WTC11 (cell line): ENCODE measurements at places on chromosomes 12 and 14. TPM values are rescaled to one million over a fixed set of nuclear protein-coding genes. Genes with fewer than 3 reads are reported as not detected.

SPX gene
- 0.46 to 1.2 TPM (median 0.76 TPM) in 3 replicates for total RNA-seq

- H3K27ac ChIP-seq: no peak overlapping the region
- H3K36me3 ChIP-seq: no peaks in the 10 kb centered on the region
- H3K4me3 ChIP-seq: no peak overlapping the region
- no peak for DNase-seq
Measured at GRCh38 chr14:90140298-90140955, 78.6 kb downstream of the KCNK13 start.

DNA sequence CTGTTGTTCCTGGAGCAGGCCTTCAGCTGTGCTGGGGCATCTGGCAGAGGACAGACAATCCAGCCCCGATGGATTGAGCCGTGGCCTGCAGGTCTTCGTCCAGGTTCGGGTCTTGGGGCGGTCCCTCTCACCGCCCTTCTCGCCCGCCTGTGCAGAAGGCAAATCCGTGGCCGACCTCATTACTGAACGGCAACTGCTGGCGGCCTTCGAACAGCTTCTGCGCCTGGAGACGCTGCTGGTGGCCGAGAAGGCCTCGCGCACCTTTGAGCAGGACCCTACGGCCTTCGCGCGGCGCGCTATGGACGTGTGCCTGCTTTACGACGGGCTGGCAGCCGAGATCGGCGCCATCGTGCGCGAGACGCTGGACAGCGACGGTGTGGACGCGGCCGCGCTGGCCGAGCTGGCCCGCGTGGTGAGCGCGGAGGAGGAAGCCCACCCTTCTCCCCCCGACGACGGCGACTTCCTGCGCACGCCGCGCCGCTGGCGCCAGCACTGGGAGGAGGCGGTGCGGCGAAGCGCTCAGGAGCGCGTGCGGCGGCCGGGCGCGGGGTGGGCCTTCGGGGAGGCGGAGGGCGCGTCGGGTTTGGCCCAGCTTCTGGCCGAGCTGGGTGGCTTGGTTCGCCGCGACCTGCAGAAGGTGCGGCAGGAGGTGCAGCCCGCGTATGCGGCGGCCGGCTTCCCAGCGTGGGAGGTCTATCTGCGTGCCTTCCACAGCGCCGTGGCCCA lies 7.6 kb downstream of the EXOC3L4 start:
- peaks cover 56% of the 10 kb centered on the region for H3K27me3 ChIP-seq
- H3K4me1 ChIP-seq: peaks cover 14% of the 10 kb centered on the region
- H3K36me3 ChIP-seq: no peaks in the 10 kb centered on the region
- no peak overlapping the region for H3K4me3 ChIP-seq
- H3K27ac ChIP-seq: no peak overlapping the region

DNA sequence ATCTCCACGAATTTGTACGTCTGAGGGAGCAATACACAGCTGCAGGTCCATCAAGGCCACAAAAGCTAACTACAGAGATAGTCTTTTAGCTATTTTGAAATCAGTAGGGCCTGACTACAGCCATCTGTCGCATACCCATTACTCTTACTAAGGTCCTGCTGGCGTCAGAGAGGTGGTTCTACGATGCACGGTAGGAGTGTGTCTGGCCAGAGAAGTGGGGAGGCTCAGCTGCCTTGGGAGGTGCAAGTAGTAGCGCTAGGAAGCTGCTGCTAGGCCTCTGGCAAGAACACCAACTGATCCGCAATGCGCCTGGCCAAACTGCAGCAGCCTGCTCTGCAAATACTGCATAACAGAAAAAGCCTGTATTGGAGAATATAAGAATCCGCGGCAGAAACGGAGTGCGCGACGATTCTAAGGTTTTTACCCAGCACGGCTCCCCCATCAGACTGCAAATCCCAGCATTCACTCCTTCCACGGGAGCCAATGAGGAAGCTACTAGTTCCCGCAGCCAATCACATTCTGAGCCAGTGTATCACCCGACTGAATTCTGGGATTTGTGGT lies 743 bp upstream of the CAND1 start:
- peaks cover 2% of the 10 kb centered on the region; the same call in 1 of the 2 replicates for H3K27me3 ChIP-seq
- peak overlapping the region; percentile 95 for H3K4me3 ChIP-seq
- peak; percentile 78 for DNase-seq
- H3K36me3 ChIP-seq: no peaks in the 10 kb centered on the region

GRCh38 chr12:63826006-63826585 lies 18.4 kb upstream of the SRGAP1 start:
- no peak overlapping the region for H3K27ac ChIP-seq
- peaks cover 10% of the 10 kb centered on the region for H3K36me3 ChIP-seq
- no peak overlapping the region for H3K4me3 ChIP-seq
- no peak for DNase-seq

GPR65 gene
- total RNA-seq: not detected in 3 replicates

DEPDC4 gene
- total RNA-seq: 4.4 to 5.5 TPM (median 5.5 TPM) in 3 replicates
